ENCODE measurements at places on chromosomes 2 and 18.

GRCh38 chr2:108270768-108271506 lies 17.8 kb upstream of the SULT1C2 start:
- DNase-seq = peak; percentile 38

DNA sequence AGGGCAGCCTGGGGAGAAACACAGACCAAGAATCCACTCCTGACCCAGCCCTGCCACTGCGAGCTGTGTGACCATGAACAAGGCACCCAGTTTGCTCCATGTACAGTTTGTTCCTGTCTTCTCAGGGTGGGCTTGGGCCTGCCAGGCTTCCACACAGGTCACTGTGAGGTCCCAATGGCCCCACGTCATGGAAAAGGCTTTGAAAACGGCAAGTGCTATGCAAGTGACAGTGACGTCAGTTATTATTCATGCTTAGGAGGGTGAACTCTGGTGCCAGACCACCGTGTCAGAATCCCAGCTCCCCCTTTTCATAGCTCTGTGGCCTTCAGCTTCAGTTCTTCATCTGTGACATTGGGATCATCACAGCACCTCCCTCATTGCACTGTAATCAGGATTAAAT lies 87.1 kb downstream of the TNS1 start:
- no peak for DNase-seq

DNA sequence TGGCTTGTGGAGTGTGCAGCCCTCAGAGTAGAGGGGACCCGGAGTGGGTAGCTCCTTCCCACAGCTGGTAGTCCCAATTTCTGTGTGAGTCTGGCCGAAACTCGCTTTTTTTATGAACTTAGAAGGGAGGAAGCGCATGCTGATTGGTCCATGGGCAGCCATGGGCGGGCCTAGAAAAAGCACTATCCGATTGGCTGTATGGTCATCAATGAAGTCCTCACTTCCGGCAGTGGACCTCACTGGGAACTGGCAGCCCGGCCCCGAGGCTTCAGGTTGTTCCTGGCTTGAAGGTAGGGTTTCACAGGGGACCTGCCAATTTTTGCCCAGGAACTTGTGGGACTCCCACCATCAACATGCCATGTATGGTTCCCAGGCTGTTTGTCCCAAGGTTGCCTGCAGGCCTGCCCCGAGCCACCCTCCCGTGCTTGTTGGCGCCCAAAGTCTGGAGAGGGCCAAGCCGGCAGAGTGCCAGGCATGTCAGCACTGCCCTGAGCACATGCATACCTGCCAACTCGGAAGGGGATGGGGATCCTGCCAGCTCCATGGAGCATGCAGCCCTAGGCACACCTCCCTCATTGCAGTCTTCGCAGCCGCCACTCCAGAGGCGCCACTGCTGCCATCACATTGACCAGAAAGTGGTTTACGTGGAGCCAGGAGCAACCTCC lies 98.5 kb downstream of the ATP9B start:
- DNase-seq = no peak

DNA sequence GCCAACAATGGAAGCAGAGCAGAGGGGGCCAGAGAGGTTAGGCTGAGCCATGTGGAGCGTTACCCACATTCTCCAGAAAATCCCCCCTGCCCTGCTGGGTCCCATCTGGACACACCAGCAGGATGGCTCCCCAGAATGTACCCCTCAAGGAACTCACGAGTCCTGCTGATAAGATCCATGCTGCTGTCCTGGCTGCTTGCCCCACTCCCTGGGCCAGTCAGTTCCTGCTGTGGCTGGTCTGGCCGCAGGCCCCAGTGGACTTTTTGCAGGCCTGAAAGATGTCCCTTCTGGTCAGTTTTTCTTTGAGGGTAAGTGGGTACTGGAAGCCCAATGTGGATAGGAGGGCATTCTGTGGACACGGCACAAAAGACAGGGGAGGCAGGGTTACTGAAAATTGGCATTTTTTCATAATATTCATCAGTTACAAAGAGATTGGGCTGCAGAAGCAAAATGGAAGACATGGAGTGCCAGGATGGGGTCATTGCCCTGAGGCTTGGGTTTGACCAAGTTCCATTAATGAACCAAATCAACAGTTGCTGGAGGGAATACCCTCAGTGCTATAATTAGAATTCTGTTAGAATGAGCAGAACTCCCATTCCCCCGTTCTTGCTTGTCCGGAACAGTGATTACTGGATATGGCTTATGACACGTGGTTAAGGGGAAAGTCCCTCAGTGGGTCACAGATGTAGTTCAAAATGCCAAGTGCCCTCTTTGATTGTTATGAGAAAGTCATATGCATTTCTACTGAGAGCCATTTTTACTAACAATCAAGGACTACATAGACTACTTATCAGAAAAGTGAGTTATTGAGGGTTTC lies 38.7 kb downstream of the SLC4A5 start:
- no peak for DNase-seq

DNA sequence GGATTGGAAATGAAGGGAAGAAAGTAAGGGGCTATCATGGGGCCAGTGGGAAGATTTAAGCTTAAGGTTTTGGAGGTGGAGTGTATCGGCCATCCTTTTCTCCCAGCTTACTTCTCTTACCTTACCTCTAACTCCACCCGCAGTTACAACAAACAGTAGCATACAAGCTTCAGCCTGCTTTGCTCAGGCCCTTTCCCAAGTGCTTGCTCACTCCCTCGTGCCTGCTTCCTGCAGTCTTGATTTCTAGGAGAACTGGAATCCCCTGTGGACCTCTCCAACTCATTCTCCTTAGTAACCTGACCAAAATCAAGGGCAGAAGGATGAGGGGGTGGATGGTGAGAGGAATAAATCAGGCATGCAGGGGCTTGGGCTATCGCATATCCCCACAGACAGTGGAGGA lies 5.8 kb upstream of the LYG2 start:
- no peak for DNase-seq

- no peak for DNase-seq
These were observed 44.3 kb downstream of the ZNF516 start for GRCh38 chr18:76450452-76451395.

DNA sequence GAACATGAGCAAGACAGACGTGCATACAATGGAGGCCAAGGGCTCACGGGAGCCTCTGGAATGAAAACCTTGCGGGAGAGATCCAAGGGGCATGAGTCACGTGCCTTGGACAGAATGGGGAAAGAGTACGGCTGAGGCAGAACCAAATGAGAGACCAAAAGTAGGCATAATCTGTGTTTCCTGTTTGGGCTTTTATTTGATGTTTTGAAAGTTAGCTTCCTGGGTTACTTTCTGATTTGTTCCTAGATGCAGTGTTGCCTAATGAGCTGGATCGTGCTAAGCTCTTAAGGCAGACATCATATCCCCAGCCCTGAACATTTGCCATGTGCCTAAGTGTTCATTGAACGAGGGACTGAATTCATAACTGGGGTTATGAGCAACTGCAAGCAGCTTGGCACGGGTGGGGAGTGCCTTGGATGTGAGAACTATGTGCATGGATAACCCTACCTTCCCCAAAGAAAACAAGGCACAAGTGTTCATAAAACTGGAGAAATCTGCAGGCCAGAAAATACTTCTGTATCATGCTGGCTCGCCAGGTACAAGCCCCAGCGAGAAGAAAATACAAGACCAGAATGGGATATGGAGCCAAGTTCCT lies 60.3 kb upstream of the RPL31 start:
- DNase-seq = no peak

GRCh38 chr2:29607038-29607420 lies 314.4 kb downstream of the ALK start:
- no peak for DNase-seq

- DNase-seq = no peak
These were observed 9.4 kb upstream of the IL1RL1 start for GRCh38 chr2:102301867-102302362.

DNA sequence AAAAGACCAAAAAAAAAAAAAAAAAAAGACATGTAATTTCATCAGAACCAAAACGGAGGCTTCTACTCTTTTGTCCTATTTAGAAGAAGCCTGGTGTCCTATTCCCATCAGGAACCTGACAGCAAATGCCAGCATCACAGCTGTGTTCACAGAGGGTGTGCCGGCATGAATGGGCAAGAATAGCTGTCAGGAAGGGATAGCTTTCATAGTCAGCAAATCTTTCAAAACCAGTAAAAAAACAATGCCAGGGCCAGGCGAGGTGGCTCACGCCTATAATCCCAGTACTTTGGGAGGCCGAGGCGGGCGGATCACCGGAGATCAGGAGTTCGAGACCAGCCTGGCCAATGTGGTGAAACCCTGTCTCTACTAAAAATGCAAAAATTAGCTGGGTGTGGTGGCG lies 231.8 kb upstream of the PXDN start:
- no peak for DNase-seq

DNA sequence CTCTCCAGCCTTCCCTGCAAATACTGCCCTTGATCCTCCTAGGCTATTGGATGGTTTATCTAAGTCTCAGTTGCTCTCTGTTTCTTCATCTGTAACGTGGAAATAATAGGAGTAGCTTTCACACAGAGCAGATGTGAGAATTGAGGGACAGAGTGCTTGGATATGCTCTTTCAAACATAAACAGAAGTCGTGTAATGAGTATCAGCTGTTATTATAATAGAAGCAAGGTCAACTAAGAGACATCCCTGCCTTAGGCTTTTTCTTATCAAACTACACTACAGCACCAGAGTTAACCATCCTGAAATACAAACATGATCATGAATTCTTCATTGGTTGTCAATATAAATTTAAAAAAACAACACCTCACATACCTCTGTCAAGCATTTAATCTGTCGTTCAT lies 138.2 kb downstream of the DOK6 start:
- DNase-seq = no peak

GRCh38 chr2:79882548-79882947 lies 369.7 kb downstream of the CTNNA2 start:
- DNase-seq = no peak

GRCh38 chr2:188092734-188093133 lies 198.9 kb upstream of the GULP1 start:
- no peak for DNase-seq

DNA sequence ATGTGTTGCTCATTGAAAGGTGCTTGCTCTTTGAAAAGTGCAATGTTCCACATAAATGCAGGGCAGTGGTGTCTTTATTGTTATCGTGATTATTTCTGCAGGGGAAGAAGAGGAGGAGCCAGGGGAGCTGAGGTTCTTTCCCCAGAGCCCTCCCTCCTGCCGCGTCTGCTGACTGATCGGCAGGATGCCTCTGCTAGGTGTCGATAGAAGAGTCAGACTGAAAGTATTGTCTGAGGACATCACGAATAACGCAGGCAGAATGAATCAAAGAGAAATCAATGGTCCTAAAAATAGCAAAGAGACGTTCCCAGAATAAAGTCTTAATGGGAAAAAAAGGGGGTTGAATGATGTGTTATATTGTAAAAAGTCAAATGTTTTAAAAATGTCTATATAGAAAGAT lies 47.4 kb upstream of the SIX3 start:
- no peak for DNase-seq

DNA sequence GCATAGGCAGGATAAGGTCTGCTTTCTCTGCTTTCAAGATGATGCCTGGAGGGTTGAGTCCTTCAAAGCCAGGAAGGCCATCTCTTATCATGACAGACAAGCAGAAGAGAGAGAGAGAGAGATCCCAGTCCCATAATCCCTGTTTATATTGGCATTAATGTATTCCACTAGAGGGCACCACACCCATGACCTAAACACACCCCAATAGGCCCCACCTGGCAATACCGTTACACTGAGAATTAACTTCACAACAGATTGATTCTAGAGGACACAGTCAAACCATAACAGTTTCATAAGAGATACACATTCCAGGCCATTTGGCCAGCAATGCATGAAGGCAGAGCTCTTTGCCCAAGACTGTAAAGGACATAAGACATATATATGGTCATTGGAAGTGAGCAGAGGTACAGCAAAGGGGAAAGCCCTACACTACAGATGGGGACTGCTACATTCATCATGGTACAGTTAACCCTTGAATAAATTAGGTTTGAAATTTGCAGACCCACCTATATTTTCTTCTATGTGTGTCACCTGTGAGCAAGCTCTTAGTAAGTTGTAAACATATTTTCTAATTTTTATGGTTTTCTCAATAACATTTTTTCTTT lies 1516.1 kb downstream of the RPIA start:
- DNase-seq = no peak

GRCh38 chr2:190794790-190795189 lies 85.8 kb upstream of the GLS start:
- DNase-seq = no peak

DNA sequence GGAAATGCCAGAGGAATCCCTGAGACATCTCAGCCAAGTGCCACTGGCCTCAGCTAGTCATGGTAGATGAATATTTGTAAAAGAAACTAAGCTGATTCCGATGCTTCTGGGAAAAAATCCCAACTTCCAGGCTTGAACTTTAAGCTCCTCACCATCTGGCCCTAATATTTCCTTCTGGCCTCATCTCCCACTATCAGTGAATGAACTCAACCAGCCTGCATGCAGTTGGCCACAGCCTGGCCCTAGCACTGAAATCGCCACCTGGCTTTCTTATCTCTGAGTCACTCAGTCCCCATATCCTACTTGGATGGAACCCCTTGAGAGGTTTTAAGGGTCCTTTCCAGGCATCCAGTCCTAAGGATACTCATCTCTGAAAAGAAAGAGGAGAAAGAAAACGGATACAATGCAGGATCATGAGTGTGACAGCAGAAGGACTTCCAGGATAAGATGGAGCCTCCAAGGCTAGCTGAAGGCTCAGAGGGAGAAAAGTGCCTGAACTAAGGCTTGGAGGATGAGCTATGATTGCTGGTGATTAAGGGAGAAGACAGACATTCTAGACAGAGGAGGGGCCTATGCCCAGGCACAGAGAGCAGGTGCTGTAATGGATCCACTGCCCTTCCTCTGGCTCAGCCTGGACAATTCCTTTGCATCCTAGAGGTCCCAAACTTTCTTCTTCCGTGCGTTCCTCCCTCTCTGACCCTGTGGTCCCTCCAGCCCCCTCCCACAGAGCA lies 141.5 kb upstream of the MYCN start:
- no peak for DNase-seq

DNA sequence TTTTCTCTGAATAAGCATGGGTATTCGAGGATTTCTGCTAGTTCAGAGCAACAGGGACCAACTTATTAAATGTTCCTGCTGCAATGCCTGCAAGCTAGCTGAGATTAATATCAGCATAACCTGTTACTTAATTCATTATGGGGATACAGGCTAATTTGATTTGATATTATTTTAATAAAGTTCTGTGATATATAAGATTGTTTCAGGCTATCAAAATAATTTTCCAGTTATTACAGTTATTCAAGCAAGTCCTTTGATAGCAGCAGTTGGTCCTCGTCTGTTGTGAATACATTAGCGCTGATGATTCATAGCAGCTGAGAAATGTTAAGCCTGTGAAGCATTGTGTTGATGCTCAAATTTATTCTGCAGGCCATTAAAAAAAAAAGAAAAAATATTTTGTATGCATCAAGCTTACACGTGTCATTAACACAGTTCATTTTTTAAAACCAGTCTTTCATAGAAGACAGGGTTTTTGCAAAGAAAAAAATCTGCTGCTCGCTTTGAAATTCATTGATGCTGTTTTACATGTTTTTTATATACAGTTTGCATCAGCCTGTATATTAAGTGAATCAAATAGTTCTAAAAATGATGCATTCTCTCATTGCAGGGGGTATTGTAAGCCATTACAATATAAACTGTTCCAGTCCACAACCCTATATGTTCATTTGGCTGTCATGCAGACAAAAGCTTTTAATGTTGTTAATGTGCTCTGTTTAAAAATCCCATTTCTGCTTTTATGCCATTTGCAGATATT lies 482.5 kb downstream of the BCL11A start:
- no peak for DNase-seq
